ENCODE measurements at places on chromosomes 4 and X. TPM values are rescaled to one million over a fixed set of nuclear protein-coding genes. Genes with fewer than 3 reads are reported as not detected.

LNX1 gene
- 0.18 TPM for total RNA-seq

RAP2C gene
- 36.2 TPM for total RNA-seq

UGT2B15 gene
- total RNA-seq = 0.13 TPM

ALB gene
- 21.3 TPM for total RNA-seq

TLL1 gene
- total RNA-seq = 0.41 TPM

SMIM43 gene
- not detected for total RNA-seq

ABCG2 gene
- total RNA-seq = 63.3 TPM

ADRA2C gene
- total RNA-seq = 23.5 TPM

AFF2 gene
- 0.05 TPM for total RNA-seq

CLDN2 gene
- total RNA-seq = 0.10 TPM

XPNPEP2 gene
- total RNA-seq = not detected

C4orf50 gene
- total RNA-seq = under 0.01 TPM

MAGEE2 gene
- total RNA-seq = not detected

PPA2 gene
- 54.6 TPM for total RNA-seq

SPARCL1 gene
- total RNA-seq = 0.57 TPM

TBC1D14 gene
- total RNA-seq = 36.3 TPM

NEXMIF gene
- not detected for total RNA-seq

MAOA gene
- total RNA-seq = 0.23 TPM

SERTM2 gene
- not detected for total RNA-seq

GAGE12E gene
- total RNA-seq = not detected

ZMAT1 gene
- 5.7 TPM for total RNA-seq

CLCN5 gene
- total RNA-seq = 23.6 TPM

Data from Panc1 (cell line).